ENCODE measurements at places on chromosomes 4 and X. TPM values are rescaled to one million over a fixed set of nuclear protein-coding genes. Genes with fewer than 3 reads are reported as not detected.

- H3K4me1 ChIP-seq, result no peaks in the 10 kb centered on the region
- no peak overlapping the region for H3K4me3 ChIP-seq
- no peaks in the 10 kb centered on the region for H3K27me3 ChIP-seq
- DNase-seq, result no peak
These were observed 135.4 kb upstream of the FRMPD4 start for GRCh38 chrX:12002876-12003275.

GRCh38 chr4:35525192-35525978, 718.9 kb downstream of the ARAP2 start:
- H3K27me3 ChIP-seq, result no peaks in the 10 kb centered on the region
- H3K4me3 ChIP-seq, result no peak overlapping the region
- H3K36me3 ChIP-seq, result no peaks in the 10 kb centered on the region
- no peak overlapping the region for H3K27ac ChIP-seq
- H3K4me1 ChIP-seq, result no peaks in the 10 kb centered on the region
- DNase-seq, result no peak

- no peak for DNase-seq
- H3K27me3 ChIP-seq, result no peaks in the 10 kb centered on the region
- H3K4me3 ChIP-seq, result no peak overlapping the region
- no peak overlapping the region for H3K27ac ChIP-seq
- no peaks in the 10 kb centered on the region for H3K4me1 ChIP-seq
- H3K36me3 ChIP-seq, result no peaks in the 10 kb centered on the region
These were observed 41.0 kb upstream of the UCP1 start for GRCh38 chr4:140609548-140610425.

DNA sequence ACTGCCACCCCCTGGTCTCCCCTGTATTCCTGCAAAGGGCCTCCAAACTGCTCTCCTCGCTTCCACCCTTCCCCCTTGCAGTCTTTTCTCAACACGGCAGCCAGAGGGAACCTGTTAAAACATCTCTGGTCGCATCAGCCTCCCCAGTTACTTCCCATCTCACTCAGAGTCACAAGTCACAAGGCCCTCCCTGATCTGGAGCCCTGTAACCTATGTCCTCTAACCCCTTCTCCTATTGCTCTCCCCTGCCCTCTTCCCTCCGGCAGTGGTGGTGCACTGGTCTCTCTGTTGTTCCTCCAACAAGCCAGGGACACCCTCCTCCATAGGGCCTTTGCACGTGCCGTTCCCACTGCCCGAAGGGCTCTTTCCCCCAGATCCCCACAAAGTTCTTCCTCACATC, 73.2 kb downstream of the SH3KBP1 start:
- no peak overlapping the region for H3K27ac ChIP-seq
- no peaks in the 10 kb centered on the region for H3K27me3 ChIP-seq
- DNase-seq, result no peak
- no peaks in the 10 kb centered on the region for H3K36me3 ChIP-seq
- H3K4me3 ChIP-seq, result no peak overlapping the region
- H3K4me1 ChIP-seq, result peaks cover 4% of the 10 kb centered on the region

The MUC7 gene
- total RNA-seq, result not detected

The MAML3 gene
- total RNA-seq, result 16.2 TPM

The HTN3 gene
- not detected for total RNA-seq

The FRAS1 gene
- total RNA-seq, result 8.8 TPM
